ENCODE measurements at places on chromosomes 11 and 22. TPM values are rescaled to one million over a fixed set of nuclear protein-coding genes. Genes with fewer than 3 reads are reported as not detected.

DNA sequence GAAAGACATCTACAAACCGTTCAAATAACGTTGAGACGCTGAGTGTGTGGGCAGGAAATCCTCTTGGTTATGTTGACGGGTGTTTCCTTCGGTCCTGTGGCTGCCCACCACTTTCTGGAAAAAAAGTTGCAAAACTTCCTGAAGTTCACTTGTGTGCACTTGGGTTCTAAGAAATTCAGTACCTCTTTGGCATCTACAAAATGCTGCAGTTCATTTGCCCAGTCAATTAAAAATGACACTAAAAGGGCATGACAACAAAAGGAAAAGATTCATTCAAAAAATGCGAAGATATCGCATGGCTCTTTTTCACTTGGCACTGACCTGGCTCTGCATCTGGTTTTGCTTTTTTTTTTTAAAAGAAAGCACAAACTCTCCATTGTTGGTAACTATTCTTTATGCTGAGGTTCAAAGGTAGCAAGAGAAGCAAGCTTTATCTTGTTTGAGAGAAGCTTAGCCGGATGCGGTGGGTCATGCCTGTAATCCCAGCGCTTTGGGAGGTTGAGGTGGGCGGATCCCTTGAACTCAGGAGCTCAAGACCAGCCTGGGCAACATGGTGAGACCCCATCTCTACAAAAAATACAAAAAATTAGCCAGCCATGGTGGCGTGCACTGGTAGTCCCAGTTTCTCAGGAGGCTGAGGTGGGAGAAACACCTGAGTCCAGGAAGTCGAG is 10.6 kb upstream of the XBP1 start:
- peaks cover 25% of the 10 kb centered on the region for H3K36me3 ChIP-seq
- no peaks in the 10 kb centered on the region for H3K4me1 ChIP-seq
- no peak overlapping the region for H3K4me3 ChIP-seq

RAPSN gene
- 0.51 TPM for total RNA-seq

GRCh38 chr11:2133241-2134021 is 5.8 kb downstream of the IGF2 start:
- no peak for DNase-seq
- peaks cover 77% of the 10 kb centered on the region for H3K27me3 ChIP-seq
- H3K36me3 ChIP-seq = peaks cover 13% of the 10 kb centered on the region
- H3K4me3 ChIP-seq = no peak overlapping the region
- no peak overlapping the region for H3K27ac ChIP-seq
- no peaks in the 10 kb centered on the region for H3K4me1 ChIP-seq

TYR gene
- total RNA-seq = not detected
